ENCODE measurements at places on chromosomes 1 and 21. TPM values are rescaled to one million over a fixed set of nuclear protein-coding genes. Genes with fewer than 3 reads are reported as not detected.

Gene FAM72D
- 25.9 TPM for total RNA-seq

Gene CERS2
- total RNA-seq: 134 TPM

DNA sequence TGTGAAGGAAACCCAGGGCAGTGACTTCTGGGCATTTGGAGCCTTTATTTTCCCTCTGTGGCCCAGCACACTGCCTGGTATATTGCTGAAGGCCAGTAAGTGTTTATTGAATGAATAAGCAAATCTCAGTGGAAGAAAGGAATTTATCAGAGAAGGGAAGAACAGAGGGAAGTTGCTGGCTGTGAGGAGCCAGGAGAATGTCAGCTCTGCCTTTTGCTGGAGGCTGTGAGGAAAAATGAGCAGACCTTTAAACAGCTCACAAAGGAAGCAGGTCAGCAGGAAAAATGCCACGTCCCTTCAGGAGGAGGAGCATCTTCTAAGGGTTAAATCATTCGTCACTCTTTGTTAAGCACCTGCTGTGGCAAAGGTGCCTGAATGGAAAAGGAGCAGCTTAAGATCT is 75.9 kb downstream of the GIPC2 start:
- no peaks in the 10 kb centered on the region for H3K27me3 ChIP-seq
- H3K4me1 ChIP-seq: no peaks in the 10 kb centered on the region
- no peak for DNase-seq
- H3K4me3 ChIP-seq: no peak overlapping the region
- no peak overlapping the region for H3K27ac ChIP-seq
- H3K36me3 ChIP-seq: no peaks in the 10 kb centered on the region

GRCh38 chr21:42452401-42453223 is 43.4 kb downstream of the RSPH1 start:
- H3K27ac ChIP-seq: no peak overlapping the region
- peaks cover 8% of the 10 kb centered on the region for H3K36me3 ChIP-seq
- no peak for DNase-seq
- no peaks in the 10 kb centered on the region for H3K27me3 ChIP-seq
- no peak overlapping the region for H3K4me3 ChIP-seq

Gene RIPK4
- 0.56 TPM for total RNA-seq

Gene CBR3
- 12.5 TPM for total RNA-seq

- H3K4me1 ChIP-seq: peaks cover 60% of the 10 kb centered on the region
- peak overlapping the region; percentile 87 for H3K27ac ChIP-seq
- no peaks in the 10 kb centered on the region for H3K27me3 ChIP-seq
Observed at GRCh38 chr1:110787328-110788071, 85.4 kb upstream of the CD53 start.

Gene RUNX1
- 49.5 TPM for total RNA-seq

Gene PROX1
- total RNA-seq: 0.09 TPM

- no peak overlapping the region for H3K4me3 ChIP-seq
- peaks cover 11% of the 10 kb centered on the region for H3K27me3 ChIP-seq
- H3K27ac ChIP-seq: no peak overlapping the region
- peak; percentile 10 for DNase-seq
Observed at GRCh38 chr1:170707959-170708655, 44.2 kb downstream of the PRRX1 start.

DNA sequence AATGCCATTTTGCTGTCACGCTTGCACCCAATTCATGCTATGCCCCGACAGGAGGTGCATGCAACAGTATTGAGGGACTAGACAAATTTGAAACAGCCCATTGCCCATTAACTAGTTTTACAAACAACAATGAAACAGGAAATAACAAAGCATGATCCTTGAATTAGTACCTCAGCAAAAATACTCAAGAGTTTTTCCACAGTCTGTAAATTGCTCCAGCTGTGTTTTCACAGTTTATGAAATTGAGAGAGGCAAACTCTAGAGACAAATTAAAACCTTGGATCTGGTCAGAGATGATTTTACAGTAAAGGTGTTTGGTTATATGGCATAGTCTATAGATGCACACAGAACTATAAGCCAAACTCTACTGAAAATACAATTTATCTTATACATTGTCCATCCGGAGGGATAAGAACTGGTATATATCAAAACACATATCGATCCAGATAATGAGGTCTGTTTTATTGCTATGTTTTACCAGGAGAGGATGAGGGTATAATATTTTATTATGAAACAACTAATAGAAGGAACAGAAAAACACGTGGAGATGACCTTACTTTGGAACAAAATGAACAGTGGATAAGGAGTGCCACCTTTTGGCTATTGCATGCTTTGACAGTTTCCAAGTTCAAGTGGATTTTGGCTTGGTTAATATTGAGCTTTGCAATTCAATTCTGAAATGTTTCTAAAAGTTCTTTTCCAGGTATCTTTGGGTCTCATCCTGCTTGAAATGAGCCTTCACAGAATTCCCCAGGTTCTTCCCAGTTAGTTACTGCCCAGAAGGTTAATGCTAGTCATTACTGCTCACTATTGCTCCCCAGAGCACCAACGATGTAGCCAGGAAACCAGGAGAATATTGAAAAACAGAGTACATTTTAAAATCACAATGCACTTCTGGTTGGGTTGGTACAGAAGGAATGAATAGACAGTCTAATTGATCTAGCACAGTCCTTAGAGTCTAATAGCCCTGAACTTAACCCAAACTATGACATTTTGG is 45.7 kb downstream of the ZC3H11B start:
- H3K4me3 ChIP-seq: no peak overlapping the region
- H3K27me3 ChIP-seq: peaks cover 3% of the 10 kb centered on the region
- H3K4me1 ChIP-seq: no peaks in the 10 kb centered on the region
- no peak overlapping the region for H3K27ac ChIP-seq
- no peaks in the 10 kb centered on the region for H3K36me3 ChIP-seq

Measured in activated CD4-positive, alpha-beta T cell treated with anti-CD3 and anti-CD28 coated beads for 36 hours (primary cell).